Esophagus mucosa (tissue), 1 donor: ENCODE measurements at places on chromosomes 2 and 18.

GRCh38 chr2:129936334-129936934, 43.0 kb upstream of the RAB6C start:
- no peak for ATAC-seq

DNA sequence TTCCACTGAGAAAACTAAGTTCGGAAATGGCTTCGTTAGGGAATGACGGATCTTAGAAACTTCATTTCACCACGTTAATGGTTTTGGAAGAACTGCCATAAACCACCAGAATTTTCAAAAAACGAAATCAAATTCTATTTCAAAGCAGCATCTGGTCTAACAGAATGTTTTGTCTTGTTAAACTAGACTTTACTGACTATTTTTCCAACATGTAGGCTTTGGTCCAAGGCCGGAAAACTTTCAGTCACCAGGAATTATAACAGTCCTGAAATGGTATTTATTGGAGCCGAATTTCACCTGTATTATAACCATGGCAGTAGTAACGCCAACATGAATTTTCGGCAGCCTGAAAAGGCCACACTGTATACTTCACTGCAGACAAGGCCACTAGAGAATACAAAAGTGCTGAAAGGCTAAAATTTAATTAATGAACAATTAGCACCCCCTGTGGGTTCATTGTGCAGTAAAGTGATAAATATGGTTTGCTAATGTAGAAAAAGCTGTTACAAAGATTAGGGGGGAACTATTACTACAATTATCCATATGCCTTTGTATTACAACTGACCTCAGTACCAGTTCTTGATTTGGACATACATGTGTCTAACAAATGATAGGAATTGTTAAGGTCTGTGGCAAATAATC, 116.4 kb downstream of the ZNF521 start:
- no peak for ATAC-seq

DNA sequence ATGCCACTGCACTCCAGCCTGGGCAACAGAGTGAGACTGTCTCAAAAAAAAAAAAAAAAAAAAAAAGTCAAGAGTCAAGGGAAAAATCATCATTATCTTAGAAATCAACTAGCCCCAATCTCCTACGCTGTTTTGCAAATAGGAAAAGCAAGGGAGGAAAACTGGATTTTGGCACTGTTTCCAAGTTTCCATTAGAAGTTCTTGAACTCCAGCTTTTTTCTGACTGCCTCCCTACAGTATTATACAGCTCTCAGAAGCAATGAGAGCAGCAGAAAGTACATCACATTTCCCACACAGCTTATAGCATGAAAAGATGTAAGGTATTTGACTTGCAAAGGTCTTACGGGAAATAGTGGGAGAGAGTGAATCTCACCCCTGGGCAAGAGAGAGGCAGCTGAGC, 127.8 kb downstream of the OSR1 start:
- no peak for ATAC-seq

GRCh38 chr2:43980902-43981301, 14.9 kb downstream of the LRPPRC start:
- no peak for ATAC-seq

GRCh38 chr18:51092117-51092516, 62.1 kb downstream of the SMAD4 start:
- ATAC-seq, result no peak

DNA sequence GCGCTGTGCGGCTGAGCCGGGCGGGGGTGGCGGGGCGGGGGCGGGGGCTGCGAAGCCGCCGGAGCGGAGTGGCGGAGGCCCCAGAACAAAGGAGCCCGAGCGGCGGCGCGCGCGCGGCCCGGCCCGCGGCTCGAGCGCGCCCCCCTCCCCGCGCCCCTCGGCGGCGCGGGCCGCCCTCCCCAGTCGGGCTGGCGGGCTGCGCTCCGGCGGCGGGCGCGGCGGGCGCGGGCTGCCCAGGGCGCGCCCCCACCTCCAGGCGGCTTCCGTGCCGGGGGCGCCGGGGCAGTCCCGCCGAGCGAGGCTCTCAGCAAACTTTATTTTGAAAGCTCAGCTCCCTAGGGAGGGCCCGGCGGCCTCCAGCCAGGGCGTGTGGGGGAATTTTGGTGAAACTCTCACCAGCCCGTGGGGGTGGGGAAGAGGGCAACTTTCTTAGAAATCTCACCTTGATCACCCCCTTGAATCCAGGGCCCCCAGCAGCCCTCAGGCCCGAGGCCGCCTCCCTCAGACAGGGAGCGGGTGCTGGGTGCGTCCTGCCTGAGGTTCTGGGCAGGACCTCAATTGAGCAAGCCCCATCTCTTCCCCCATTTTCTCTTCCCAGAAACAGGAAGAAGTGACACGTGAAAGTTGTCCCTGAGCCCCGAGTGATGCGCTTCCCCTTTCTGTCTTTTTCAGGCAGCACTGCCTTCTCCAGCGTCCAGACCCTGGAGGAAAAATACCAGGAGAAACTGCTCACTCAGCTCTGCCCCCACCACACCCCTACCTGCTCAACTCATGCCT, 786 bp downstream of the TET3 start:
- ATAC-seq, result no peak

DNA sequence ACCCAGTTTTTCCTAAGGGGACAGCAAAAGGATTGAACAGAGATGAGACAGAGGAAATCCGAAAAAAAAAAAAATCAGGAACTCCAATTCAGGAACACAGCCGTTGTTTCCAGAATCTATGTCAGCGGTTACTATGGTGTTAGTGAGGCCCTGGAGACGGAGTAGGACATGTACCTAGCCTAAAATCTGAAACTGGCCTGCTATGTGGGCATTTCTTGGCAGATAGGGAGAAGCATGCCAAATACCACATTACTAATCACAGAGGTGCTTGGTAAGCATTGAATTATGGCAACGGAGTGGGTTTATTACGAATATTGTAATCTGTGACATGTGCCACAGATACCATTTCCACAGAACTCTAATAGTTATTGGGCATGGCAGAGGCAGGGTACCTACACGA, 530.6 kb downstream of the CCDC85A start:
- ATAC-seq, result no peak
